H9 (cell line): ENCODE measurements at places on chromosomes 5 and 9.

- no peak overlapping the region; the same call in 2 of the 3 replicates for H3K4me3 ChIP-seq
- H3K27ac ChIP-seq, result no peak overlapping the region
- H3K27me3 ChIP-seq, result no peaks in the 10 kb centered on the region
- H3K4me1 ChIP-seq, result no peaks in the 10 kb centered on the region
- no peak for DNase-seq
Measured at GRCh38 chr5:69034898-69035297, 58.9 kb upstream of the SLC30A5 start.

- peaks cover 2% of the 10 kb centered on the region; the same call in 1 of the 2 replicates for H3K4me1 ChIP-seq
- H3K27ac ChIP-seq, result no peak overlapping the region
- no peak overlapping the region for H3K4me3 ChIP-seq
- DNase-seq, result peak; percentile 43
Measured at GRCh38 chr9:108142504-108143201, 653.1 kb upstream of the KLF4 start.

DNA sequence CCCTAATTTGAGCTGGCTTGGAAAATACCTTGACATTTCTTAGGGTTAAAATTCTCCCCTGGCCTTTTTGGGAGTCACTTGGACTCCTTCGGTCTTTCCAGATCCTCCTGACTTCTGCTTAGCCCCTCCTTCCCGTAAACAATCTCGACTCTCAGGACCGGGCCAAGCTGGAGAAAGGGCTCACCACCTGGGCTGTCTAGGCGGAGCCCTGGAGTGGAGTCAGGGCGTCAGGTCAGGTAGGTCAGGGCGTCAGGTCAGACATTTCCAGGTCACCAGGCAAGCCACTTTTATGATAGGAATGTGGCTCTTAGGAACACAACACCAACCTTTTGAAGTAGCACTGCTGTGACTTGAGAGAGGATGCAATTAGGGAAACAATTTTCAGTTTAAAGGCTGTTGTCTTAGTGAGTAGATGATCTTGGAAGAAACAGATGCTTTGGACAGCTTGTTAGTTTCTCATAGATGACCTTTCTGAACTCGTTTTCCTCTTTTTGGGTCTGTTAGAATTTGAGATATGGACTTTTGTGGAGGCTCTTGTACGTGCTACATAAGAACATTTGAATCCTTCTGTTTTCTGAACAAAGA is 12.8 kb downstream of the OSTF1 start:
- H3K27ac ChIP-seq, result no peak overlapping the region
- H3K4me1 ChIP-seq, result no peaks in the 10 kb centered on the region; the same call in 1 of the 2 replicates
- peak; percentile 41 for DNase-seq
- H3K27me3 ChIP-seq, result no peaks in the 10 kb centered on the region
- no peak overlapping the region for H3K4me3 ChIP-seq
- H3K36me3 ChIP-seq, result no peaks in the 10 kb centered on the region

DNA sequence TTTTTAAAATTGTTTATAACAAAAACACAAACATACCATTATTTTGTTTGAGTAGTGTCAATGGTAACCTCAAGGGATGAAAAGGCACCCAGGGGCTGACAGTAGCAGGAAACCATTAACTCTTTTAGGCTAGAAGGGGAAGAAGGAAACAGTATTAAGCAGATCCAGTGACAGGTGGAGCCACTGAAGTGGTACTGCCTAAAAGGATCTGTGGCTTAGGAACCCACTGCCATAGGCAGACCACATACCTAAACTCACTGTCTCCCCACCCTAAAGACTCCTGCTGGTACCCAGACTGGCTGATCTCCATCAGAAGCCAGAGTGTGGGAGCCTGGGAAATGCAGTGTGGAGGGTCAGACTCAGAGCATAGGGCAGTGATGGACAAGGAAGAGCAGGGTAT is 13.5 kb downstream of the RLN1 start:
- H3K4me1 ChIP-seq, result no peaks in the 10 kb centered on the region; the same call in 1 of the 2 replicates
- no peak overlapping the region for H3K4me3 ChIP-seq
- H3K27me3 ChIP-seq, result no peaks in the 10 kb centered on the region
- peaks cover 10% of the 10 kb centered on the region for H3K36me3 ChIP-seq

GRCh38 chr9:34059281-34059680 is 10.6 kb upstream of the UBAP2 start:
- H3K27me3 ChIP-seq, result no peaks in the 10 kb centered on the region
- H3K4me3 ChIP-seq, result no peak overlapping the region
- H3K36me3 ChIP-seq, result no peaks in the 10 kb centered on the region

GRCh38 chr5:125712397-125712796 is 710.8 kb upstream of the GRAMD2B start:
- H3K27ac ChIP-seq, result no peak overlapping the region
- no peaks in the 10 kb centered on the region for H3K36me3 ChIP-seq
- no peaks in the 10 kb centered on the region for H3K27me3 ChIP-seq
- H3K4me3 ChIP-seq, result no peak overlapping the region
- no peaks in the 10 kb centered on the region for H3K4me1 ChIP-seq

DNA sequence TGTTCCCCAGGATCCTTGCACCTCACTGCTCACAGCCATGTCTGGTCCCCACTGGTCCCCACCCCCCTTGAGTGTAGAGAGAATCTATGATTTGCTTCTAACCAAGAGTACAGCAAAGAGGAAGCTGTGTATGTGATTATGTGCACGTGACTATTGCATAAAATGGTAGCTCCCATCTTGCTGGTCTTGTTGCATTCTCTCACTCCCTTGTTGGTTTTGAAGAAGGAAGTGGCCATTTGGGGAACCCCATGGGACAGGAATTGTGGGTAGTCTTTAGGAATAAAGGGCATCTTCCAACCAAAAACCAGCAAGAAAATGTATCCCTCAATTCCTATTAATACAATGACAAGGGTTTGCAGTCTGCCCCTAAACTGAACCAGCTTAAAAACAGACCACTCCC is 5.2 kb upstream of the FCN2 start:
- H3K27ac ChIP-seq, result no peak overlapping the region
- no peaks in the 10 kb centered on the region for H3K27me3 ChIP-seq
- H3K4me1 ChIP-seq, result no peaks in the 10 kb centered on the region
- no peaks in the 10 kb centered on the region for H3K36me3 ChIP-seq
- H3K4me3 ChIP-seq, result no peak overlapping the region

DNA sequence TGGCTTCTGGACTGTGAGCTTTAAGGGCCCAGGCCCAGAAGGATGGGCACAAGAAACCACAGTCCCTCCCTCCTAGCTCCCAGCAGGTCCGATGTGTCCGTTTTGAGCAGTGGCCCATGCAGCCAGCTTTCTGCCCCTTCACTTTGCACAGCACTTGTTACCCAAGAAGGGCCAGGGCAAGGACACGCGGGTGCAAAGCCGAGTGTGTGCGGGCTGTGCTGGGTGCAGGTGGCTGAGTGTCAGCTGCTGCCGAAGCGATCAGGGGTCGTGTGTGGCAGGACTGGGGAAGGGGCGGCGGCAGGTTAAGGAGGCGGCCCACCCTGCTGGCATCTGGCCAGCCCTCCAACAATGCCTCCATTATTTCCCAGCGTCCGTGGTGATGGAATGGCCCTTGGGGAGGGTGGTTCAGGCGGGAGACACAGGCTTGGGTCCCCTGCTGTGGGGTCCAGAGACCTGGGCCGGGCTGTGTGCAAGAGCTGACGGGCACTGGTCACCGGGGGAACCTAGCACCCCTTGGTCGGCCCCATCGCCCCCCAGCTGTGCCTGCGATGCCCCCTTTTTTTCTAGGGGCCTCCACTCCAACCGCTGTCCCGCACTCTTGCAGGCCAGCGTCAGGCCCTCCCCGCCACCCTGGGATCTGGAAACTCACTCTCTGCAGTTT is 653 bp downstream of the LHX3 start:
- peaks cover 7% of the 10 kb centered on the region; the same call in 2 of the 3 replicates for H3K36me3 ChIP-seq
- no peak overlapping the region for H3K4me3 ChIP-seq
- H3K27ac ChIP-seq, result no peak overlapping the region
- H3K27me3 ChIP-seq, result peaks cover 54% of the 10 kb centered on the region
- no peak for DNase-seq
- no peaks in the 10 kb centered on the region for H3K4me1 ChIP-seq

DNA sequence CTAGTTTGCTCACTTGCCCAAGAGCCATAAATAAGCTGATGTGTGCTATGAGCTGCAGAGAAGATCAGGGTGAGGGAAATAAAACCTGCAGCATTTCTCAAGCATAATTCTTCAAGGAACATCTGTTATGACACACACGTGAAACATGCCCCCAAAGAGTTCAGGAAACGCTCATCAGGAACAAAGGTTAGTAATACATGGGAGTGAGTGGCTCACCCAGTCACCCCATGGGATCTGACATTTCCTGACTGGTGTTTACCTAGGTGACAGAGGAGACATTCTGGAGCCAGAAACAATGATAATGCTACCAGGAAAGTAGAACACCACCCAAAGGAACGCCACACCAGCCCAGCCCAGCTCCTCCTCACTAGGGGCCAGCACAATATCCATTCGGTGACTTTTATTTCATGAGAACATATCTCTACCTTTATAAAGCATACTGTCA is 66.0 kb downstream of the FRMD3 start:
- peaks cover 2% of the 10 kb centered on the region; the same call in 1 of the 2 replicates for H3K4me1 ChIP-seq
- H3K27me3 ChIP-seq, result no peaks in the 10 kb centered on the region
- H3K27ac ChIP-seq, result no peak overlapping the region
- H3K36me3 ChIP-seq, result peaks cover 4% of the 10 kb centered on the region; the same call in 1 of the 2 replicates

DNA sequence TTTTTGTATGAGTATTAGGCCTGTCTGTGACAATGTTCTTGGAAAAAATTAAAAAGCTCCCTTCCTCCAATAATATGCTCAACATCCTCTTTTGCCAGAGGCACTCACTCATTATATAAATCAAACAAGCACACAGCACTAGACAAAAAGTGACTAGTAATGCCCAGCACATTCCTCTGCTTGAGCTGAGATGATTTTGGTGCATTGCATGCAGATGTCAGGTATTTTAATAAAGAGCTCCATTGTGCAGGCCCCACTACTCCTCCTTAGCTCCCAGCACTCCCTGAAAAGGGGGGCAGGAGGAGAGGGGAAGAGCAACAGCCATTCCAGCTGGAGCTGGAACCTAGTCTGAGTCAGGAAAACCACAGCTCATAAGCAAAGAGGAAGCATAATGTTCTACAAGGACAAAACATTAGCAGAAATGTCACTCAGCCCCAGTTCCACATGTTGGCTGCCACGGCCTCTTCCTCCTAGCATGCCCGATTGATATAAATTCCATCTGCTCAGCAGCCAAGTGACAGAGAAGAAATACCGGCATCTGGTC is 348.5 kb downstream of the BNC2 start:
- H3K4me1 ChIP-seq, result peaks cover 7% of the 10 kb centered on the region; the same call in 1 of the 2 replicates
- H3K27ac ChIP-seq, result no peak overlapping the region
- no peak overlapping the region for H3K4me3 ChIP-seq

DNA sequence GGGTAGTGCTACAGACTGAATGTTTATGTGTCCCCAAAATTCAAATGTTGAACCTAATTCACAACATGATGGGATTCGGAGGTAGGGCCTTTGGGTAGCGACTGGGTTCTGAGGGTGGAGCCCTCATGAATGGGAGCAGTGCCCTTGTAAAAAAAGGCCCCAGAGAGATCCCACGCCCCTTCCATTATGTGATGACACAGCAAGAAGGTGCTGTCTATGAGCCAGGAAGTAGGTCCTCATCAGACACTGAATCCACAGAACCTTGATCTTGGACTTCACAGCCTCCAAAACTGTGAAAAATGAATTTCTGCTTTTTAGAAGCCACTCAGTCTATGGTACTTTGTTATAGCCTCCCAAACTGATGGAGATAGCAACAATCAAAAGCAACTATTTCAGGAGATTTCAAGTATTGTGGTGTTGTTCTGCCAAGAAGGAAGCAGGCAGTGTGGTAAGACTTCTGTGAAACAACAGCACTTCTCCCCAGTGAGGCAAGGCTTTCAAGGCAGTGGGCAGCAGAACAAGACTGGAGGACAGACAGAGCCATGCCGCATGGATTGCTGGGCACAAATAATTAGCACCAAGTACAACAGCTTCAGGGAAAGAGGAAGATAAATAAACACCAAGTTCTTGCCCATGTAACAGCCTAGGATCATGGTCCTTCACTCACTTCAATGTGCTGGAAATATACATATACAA is 76.1 kb downstream of the OR2K2 start:
- no peak for DNase-seq
- peaks cover 3% of the 10 kb centered on the region; the same call in 1 of the 2 replicates for H3K4me1 ChIP-seq
- H3K27me3 ChIP-seq, result no peaks in the 10 kb centered on the region
- no peaks in the 10 kb centered on the region for H3K36me3 ChIP-seq
- no peak overlapping the region for H3K4me3 ChIP-seq

DNA sequence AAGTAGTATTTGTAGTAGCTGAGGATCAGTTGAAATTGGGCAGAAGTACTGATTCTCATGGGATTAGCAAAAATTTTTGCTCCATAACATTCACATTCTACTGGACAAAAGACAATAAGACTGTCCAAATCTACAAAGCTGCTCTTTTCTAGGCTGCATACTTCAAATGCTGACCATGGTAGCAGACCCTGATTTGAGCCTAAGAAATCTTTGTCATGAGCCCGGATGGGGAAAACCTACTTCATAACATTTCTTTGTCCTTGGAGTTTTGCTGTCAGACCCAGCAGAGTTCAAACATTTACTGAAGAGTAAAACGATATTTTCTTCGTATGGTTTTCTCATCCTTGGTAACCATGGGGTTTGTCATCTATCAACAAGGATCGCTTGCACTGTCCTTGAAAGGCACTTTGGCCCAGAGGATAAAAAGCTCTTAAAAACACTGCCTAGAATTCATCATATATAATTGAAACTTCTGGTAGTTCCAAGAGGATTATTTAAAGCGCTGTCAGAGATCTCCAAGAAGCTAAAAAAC is 216.9 kb downstream of the CAVIN4 start:
- no peaks in the 10 kb centered on the region for H3K36me3 ChIP-seq
- H3K27ac ChIP-seq, result no peak overlapping the region

DNA sequence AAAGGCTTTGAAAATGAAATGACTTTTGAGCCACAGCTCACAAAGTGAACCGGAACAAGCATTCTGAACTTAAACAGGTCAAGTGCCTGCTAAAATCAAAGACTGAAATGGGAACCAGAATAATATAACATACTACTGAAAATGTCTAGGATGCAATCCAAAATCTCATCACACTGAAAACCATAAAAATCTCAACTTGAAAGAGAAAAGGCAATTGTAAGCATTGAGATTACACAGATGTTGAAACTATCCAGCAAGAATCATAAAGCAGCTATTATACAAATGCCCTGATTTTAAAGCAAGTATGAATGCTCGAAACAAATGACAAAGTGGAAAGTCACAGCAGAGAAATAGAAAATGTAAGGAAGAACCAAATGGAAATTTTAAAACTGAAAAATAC is 211.5 kb upstream of the GAS1 start:
- H3K27me3 ChIP-seq, result no peaks in the 10 kb centered on the region
- no peak overlapping the region for H3K4me3 ChIP-seq
- DNase-seq, result no peak
- no peaks in the 10 kb centered on the region for H3K4me1 ChIP-seq

- no peaks in the 10 kb centered on the region for H3K27me3 ChIP-seq
- H3K27ac ChIP-seq, result no peak overlapping the region
- H3K4me3 ChIP-seq, result no peak overlapping the region
- DNase-seq, result no peak
- H3K36me3 ChIP-seq, result peaks cover 4% of the 10 kb centered on the region
Measured at GRCh38 chr5:109546461-109546860, 136.7 kb upstream of the PJA2 start.

GRCh38 chr9:120820095-120820494 is 22.6 kb downstream of the PSMD5 start:
- H3K27me3 ChIP-seq, result no peaks in the 10 kb centered on the region
- no peak for DNase-seq
- H3K36me3 ChIP-seq, result peaks cover 77% of the 10 kb centered on the region
- no peaks in the 10 kb centered on the region for H3K4me1 ChIP-seq
- no peak overlapping the region for H3K27ac ChIP-seq
- H3K4me3 ChIP-seq, result no peak overlapping the region
